Colonic mucosa (tissue), 4 donors: ENCODE measurements at places on chromosomes 2 and 18. TPM values are rescaled to one million over a fixed set of nuclear protein-coding genes. Genes with fewer than 3 reads are reported as not detected.

Gene PLEKHA3
- total RNA-seq, result 19.3 TPM

Gene SP140
- total RNA-seq, result 2.2 TPM

Gene TRABD2A
- 158 TPM for total RNA-seq

Gene CYTIP
- 5.9 TPM for total RNA-seq

Gene RUFY4
- not detected for total RNA-seq

Gene NEU4
- 84.5 TPM for total RNA-seq

Gene GYPC
- 14.7 TPM for total RNA-seq

Gene SERPINB11
- not detected for total RNA-seq

- DNase-seq, result no peak
These were observed 34.3 kb downstream of the LDLRAD4 start for GRCh38 chr18:13252686-13253410.

- DNase-seq, result no peak
These were observed 65.0 kb downstream of the HNMT start for GRCh38 chr2:138029276-138029675.

- no peak for DNase-seq
These were observed 4.4 kb upstream of the VPS54 start for GRCh38 chr2:64023485-64024258.

DNA sequence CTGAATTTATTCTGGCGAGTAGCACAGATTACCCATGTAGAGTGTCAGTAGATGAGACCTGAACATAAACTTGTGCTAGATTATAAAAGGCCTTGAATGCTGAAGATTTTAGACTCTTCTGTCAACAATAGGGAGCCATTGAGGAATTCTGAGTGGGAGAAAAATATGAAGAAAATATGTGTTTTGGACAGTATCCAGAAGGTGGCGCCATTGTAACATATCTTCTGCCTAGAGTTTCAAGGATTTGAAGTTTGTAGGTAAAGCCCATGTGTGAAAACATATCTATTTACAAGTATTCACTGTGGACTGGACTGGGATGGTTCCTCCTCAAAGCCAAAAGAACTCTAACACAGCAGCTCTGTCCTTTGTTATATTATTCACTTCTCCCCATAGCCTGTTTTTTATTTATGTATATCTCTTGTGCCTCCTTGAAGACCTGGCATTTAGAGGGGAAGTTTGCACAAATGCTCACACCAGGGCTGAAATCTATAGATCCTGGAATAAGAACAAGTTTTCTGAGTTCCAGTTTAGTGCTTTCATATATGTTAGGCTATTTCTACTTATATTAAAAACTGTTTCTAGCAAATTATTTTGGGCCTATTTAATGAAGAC is 124.9 kb downstream of the RDH14 start:
- DNase-seq, result peak; percentile 42

DNA sequence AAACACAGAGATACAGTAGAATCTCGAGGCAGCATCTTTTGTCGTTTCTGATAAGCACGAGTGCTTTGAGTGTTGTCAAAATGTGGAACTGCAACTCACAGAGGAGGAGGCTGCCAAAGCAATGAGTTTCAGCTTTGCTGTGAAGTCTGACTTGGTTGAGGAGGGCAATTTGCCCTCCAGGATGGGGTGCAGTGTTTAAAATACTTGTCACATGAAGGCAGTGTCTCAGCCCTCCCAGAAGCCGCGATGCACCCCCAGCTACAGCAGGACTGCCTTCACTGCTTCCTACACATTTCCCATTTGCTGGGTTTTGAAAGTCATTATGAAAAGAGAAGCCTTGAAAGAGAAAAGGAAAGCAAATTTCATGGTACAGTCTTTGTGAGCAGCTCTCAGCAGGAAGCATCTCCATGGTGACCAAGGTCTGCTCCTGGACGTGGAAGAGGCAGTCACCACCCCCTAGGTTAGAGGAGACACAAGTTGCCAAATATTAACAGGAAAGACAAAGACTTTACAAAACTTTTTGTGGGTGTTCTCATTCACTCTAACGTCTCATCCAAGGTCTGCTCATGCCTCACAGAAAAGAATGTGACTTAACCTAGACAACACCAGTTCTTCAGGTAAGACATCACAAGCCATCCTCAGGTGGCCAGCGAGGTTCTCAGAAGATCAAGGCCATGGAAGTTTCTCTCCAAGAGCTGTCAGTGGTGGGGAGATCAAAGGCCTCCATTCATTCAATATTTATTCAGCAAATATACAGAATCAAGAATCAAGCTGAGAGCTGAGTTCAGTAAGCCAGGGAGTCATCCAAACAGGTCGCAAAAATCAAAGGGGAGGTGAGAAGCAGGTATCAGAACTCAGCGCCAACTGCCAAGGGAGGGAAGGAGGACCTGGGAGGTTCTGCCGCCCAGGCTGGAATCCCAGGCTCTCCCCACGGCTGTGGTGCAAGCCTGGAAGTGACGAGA is 476.0 kb downstream of the EIPR1 start:
- DNase-seq, result no peak

DNA sequence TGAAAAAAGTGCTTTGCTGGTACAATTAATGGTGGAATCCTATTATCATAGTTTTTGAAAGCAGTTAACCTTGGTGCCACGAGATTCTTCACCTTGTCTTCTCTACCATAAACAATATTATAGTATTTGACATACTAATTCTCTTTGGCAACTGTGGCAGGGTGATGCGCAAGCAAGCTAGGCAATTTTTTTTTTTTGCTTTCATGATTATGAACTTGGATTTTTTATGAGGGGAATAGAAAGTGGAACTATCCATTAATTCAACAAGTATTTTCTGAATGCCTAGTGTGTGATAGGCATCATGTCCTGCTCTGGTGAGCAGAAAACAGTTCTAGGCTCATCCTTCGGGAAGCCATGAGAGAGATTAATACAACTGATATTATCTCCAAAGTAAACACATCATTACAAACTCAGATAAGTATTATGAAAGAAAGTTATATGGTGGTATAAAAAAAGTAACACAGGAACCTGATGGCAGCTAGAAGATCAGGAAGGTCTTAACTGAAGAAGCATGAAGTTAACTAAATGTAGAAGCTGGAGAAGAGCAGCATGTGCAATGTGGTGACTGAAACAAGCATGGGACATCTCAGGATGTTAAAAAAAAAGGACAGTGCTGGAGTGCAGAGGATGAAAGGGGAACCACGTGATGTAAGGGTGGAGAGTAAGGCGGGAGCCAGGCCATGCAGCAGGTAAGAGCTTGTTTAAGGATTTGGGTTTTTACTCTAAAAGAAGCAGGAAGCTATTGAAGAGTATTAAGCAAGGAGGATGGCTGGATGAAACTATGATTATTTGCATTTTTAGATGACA is 113.7 kb downstream of the ZEB2 start:
- DNase-seq, result no peak

GRCh38 chr18:54813305-54813704 is 15.0 kb upstream of the RAB27B start:
- no peak for DNase-seq
